ENCODE measurements at places on chromosomes 2 and 18.

DNA sequence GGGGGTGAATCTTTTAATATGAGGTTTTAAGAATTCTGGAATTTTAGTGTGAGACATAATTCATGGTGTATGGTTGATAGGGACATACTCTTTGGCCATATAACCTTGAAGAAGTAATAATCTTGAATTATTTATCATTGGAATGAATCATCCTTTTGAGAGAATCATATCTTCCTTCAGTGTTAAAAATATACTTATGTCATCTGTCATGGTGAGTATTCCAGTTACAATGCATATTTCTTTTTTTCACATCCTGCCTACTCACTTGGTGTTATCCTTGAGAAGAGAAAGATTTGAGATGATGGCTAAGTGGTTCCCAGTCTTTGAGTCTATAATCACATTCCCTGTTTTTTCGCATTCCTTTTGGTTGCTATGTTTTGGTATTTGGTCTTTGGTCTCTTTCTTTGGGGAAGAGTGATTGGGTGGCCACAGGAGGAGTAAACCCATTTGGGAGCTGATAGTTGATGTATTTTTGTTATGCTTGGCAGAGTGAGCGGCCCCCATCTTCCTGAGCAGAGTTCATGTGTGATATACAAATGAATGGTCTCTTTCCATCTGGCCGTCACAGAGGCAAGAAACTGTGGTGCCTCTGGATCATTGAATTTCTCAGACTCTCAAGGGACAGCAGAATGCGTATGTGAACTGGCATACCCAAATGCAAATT, 21.6 kb downstream of the ASAP2 start:
- DNase-seq, result no peak

- DNase-seq, result no peak
Observed at GRCh38 chr2:20592106-20593071, 58.5 kb downstream of the HS1BP3 start.

DNA sequence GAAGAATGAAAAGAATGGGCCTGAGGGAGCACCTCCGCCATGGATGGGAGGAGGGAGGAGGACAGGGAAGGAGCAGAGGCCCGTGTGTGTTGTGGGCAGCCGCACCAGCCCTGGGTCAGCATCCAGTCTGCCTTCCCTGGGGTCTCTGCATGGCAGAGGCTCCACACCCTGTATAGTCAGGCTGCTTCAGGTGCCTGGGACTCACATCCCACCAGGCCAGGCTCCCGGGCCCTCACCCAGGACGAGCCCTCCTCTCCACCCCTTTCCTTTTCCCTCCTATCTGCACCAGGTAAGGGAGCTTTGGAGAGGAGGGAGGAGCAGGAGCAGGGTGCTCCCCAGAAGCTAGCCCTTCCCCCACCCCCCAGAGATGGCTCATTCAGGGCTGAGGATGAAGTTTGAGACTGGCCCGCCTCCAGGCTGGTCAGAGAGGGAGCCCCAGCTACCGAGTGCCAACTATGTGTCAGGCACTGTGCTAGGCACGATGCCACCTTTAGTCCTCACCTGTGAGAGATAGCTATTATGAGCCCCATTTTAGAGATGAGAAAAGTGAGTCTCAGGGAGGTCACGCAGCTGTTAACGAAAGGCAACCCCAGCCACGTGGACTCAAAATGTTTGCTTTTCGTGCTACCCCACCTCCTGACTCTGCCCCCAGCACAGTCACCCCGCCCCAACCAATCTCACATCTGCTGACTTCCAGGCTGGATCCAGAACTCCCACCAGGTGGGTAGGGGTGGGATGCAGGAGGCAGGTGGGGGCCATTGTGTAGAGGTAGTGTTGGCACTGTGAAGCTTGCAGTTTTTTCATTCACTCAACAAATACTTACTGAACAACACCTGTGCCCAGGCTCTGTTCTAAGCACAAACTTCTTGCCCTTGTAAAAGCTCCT, 242.1 kb downstream of the DYSF start:
- DNase-seq, result no peak

DNA sequence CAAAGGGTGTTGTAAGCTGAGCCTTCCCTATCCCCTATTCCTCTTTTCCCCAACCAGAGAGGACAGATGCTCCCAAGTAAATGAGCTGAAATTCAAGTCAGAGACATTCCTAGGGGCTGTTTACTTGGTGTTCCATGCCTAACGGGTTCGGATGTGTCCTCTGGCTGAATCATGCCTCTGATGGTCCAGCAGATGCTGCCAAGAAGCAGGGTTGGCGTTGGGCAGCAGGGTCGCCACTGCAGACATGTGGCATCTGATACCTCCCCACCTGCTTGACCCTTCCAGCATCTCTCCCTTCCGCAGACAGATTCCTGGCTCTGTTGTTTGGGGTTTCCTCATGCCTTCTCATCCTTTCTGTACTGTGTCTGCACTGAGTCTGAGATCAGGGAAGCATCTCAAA, 108.3 kb downstream of the HNRNPLL start:
- DNase-seq, result no peak

GRCh38 chr2:157233506-157233905, 24.0 kb upstream of the GALNT5 start:
- no peak for DNase-seq

DNA sequence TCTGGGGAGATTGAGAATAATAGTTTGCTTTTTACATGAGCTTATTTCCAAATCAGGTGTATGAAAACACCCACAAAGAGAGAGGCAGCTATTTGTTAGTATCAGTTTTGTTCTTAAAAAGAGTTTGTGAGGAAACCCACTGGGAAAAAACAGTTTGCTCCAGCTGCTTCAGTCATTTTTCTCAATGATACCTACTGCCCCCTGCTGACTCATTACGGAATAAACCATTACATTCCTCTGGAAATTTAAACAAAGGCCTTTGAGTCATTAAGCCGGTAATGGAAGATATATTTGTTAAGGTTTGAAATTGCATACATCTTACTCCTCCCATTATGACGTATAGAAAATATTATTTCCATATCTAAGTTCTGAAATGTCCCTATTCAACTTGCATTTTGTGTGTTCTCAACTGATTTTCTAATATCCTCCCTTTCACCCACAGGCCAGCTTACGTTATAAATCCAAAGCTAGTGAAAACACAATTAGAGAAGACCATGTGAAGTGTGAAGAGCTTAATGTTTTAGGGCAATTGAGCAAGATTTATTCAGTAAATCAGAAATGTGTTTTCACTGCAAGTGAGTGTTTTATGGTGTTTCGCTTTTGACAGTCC, 761.6 kb downstream of the DSC3 start:
- DNase-seq, result no peak

GRCh38 chr18:22856870-22857269, 76.3 kb upstream of the RBBP8 start:
- DNase-seq, result no peak

- DNase-seq, result no peak
Observed at GRCh38 chr2:239250216-239251081, 150.4 kb downstream of the HDAC4 start.

- no peak for DNase-seq
Observed at GRCh38 chr2:21453723-21454450, 330.1 kb downstream of the TDRD15 start.

DNA sequence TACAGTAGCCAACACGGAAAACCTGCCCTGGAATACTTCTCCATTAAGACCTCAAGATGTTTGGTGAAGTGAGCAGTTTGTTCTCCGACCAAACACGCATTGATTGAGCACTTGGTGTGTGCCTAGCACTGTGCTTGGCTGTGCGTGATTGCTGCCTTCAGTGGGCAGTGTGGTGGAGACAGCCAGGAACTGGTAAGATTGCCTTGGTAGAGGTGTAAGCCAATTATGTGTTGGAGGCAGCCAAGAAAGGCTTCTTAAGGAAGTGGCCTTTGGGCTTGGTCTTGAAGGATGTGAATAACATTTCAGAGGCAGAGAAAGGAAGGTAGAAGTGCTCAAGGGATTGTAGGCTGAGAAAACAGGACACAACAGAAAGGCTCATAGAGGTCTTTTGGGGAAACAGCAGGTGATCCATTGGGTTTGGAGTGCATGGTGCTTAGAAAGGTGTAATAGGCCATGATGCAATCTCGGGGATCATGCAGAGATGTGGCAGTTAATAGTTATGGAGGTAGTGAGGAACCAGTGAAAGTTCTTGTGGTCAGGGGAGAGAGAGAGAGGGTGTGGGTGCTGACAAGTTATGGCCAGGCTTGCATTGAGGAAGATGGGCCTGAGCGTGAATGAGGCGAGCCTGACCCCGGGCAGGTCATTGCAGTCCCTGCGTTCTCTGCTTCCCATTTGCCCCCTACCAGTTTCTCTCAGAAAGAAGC, 6.3 kb downstream of the B3GNT2 start:
- DNase-seq, result no peak

DNA sequence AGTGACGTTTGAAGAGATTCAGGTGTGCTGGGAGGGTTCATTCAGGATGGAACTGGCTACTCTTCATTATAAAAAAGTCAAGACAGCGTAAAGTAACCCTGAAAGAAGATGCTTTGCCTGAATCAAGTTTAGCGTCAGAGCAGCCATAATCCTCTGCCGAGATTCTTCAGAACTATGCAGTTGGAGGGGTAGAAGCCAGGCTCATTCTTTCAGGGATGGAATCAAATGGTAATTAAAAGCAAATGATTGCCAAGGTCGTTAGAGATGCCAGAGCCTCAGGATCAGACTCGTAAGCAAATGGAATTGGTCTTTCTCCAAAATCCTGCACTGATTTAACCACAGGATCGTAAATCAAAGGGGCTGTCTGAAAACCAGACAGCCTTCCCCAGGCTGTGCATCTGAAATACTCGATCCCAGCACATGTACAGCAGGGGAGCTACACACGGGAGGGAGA, 21.9 kb downstream of the APCDD1 start:
- DNase-seq, result no peak

- no peak for DNase-seq
Observed at GRCh38 chr2:102425441-102426132, 2.6 kb downstream of the IL18RAP start.

DNA sequence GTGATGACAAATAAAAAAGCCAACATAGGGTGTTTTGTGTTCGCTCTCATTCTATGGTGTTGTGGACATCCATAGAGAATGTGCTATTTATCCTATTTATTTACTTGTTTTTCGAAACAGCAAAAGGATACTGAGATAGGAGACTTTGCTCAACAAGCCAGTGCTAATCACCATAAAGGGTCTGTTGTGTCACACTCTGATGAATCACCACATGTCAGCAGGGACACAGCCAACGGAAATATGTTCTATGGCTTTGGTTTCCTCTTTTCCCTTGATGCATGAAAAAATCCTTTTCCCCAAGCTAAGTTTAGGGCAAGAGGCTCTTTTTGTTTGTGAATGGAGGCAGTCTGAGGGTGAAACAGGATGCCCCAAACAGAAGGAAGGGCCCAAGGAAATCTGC, 154.3 kb downstream of the RNF152 start:
- no peak for DNase-seq

DNA sequence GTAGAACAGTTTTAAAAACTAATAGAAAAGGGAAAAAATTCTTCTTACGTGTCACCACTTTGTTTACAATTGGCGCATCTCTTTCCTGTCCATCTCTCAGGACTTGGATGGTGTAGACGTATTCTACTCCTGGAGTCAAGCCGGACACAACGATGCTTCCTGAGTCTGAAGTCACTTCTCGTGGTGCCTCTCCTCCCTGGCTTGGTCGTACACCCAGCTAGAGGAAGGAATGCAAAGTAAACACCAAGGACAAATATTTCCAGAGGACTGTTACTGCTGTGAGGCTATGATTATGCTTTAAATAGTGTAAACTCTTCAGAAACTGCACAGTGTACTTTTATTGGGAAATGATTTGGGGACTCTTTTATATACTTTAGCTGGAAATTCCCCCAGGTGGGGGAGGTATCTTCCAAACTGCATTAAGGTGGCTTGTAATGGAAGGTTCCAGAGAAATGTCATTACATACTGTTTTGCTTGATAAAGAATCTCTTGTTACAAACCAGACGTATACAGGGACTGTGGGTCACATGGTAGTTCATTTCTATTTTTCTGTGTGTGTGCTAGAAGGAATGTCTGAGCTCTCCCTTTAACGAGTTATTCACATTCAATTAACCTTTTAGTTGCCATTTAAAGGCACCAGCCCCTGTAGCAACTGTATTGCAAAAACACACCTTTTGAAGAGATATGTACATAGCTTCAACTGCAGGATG, 38.1 kb downstream of the FN1 start:
- no peak for DNase-seq

DNA sequence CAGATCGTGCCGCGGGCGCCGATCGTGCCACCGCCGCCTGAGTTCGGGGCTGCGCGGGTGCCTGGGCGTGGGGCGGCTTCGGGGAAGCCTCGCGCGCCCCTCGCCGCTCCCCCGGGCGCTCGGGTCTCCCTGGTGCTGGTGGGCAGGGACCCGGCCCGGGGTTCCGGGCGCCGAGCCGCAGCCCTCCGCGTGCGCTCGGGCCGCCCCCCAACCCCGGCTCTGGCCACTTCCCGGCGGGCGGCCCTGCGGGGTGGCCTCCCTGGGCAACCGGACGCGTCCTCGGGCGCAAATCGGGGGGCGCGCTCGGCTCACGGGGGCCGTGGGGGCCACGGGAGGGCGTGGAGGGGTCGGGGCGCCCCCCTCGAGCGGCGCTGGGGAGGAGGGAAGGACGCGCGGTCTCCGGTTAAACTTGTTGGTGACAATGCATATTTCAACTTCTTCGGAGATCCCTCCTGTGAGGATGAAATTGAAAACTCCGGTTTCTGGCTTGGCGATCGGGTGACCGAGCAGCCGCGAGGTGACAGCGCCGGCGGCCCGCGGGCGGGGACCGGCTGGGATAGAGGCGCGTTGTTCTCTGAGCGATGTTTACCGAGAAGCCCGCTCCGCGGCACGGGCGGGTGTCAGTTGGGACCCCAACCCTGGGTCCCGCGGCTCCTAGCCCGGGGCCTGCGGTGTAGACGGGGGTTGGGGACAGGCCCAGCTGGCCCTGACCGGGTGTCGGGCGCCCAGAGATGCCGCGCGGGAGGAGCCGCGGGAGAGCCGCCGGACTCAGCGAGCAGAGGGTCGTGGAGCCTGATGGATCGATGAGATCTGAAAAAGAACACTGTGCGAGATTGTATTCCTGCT, 676 bp downstream of the SH3BP4 start:
- DNase-seq, result no peak

- no peak for DNase-seq
Observed at GRCh38 chr2:227772932-227773331, 27.2 kb downstream of the SCYGR8 start.

DNA sequence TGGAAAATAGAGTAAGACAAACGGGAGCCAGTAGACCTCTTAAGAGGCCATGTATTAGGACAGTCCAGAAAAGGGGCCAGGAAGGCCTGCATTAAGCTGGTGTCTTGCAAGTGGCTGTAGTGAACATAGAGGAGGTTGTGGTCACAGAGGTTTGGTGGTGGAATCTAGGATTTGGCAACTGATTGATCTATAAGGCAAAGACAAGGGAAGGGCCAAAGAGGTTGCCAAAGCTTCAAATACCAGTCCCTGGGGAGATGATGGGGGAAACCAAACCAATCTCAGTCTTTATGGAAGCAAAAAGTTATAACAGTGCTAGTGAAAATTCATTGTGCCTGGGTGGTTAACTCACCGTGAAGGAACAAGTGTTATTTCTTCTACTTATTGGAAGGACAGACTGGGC, 28.7 kb upstream of the RTN4 start:
- no peak for DNase-seq

Data from T-cell (primary cell).